HS-27A (cell line): ENCODE measurements at places on chromosomes 16 and 17.

DNA sequence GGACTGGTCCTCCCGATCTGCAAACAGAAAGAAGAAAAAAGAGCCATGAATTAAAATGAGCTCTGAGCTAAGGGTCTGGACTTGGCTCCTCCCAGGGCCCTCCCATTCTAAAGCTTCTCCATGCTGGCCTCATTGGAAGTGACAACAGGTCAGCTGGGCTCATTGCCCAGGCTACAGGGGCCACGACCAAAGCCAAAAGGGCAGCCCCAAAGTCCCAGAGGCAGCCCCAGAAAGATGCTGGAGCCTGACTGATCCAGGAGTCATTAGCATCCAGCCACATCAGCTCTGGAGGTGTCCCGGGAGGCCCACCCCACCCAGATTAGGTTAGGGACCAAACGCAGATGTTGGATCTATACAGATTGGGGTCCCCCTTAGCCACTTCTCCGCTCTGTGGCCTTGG is 58.2 kb downstream of the MYH11 start:
- no peak for DNase-seq

DNA sequence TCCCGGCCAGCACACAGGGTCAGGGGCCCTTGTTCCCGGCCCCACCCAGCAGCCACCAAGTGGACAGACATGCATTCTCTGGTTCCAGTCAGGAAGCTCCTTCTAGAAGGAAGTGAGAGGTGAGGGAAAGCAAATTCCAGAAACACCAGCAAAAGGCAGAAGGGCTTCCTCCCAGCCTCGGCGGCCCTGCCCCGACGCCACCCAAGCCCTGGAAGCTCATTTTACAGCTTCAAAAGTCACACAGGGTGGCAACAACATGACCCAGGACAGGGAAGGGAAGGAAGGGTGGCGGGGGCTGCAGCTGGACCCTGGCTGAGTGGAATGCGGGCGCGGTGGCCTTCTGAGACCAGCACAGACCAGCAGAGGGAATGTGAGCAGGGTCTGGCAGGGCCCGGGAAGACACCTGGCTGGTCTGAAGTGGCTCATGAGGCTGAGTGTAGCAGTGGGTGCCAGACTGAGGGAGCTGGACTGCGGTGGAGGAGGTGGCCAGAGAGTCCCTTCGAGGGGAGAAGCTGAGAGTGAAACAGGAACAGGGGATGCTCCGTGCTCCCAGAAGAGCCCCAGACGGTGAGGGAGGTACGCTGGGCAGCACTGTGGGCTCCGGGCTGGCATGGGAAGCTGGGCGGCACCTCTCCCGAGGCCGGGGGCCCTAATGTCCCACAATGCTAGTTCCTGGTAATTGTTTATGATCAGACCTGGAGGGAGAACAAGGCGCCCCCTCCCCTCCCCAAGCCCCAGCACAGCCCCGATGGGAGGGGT is 1.9 kb upstream of the UNC13D start:
- DNase-seq: no peak

DNA sequence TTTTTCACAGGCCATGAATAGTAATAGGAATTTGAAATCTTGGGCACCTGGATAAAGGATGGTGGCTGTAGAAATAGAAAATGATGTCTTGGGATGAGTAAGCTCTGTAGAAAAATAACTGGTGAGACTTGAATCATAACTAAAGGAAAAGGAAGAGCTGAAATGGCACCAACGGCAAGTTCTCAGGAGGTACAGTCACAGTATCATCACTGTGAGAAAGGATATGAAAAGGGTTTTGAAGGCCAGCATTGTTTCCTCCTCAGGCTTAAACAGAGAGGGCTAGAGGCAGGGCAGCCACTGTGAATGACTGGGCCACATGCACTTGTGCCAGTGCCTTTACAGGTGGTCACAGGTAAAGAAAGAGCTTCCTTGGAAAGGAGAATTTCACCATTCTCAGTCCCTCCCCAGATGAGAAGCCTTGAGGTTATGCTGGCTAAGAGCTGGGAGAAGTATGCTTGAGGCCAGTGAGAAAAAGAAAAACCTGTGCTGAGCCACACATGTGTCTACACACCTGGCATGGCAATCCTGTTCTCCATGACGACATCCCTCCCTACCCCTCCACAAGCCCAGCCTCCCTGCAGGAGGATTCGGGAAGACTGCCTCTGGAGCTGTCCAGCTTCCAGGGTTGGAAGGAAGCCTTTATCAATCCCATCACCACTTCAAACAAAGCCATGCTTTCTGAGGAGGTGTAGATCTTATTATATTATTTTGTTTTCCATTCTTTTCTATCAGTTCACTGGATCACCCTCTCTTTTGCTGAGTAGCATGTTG is 3.8 kb upstream of the ANKFN1 start:
- no peak for DNase-seq

- no peak for DNase-seq
Measured at GRCh38 chr16:79897453-79898146, 297.1 kb upstream of the MAF start.

DNA sequence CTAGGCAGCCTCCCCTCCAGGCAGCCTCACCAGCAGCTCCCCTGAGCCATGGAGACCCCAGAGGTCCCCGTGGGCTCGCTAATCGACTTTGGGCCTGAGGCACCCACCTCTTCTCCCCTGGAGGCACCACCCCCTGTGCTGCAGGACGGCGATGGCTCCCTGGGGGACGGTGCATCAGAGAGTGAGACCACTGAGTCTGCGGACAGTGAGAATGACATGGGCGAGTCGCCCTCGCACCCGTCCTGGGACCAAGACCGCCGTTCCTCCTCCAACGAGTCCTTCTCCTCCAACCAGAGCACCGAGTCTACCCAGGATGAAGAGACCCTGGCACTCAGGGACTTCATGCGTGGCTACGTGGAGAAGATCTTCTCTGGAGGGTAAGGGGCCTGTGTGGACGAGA is 39.4 kb downstream of the KIAA0513 start:
- no peak for DNase-seq

DNA sequence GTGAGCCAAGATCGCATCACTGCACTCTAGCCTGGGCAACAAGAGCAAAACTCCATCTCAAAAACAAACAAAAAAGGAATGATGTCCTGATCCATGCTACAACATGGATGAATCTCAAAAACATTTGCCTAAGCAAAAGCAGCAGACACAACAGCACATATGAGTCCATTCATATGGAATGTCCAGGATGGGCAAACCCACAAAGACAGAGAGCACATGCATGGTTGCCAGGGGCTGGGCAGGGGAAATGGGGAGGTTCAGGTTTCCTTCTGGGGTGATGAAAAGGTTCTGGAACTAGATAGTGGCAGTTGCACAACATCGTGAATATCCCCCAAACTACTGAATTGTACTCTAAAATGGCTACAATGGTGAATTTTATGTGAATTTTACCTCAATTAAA is 35.3 kb upstream of the RAI1 start:
- no peak for DNase-seq

- DNase-seq: no peak
Measured at GRCh38 chr16:80519189-80519588, 21.6 kb upstream of the DYNLRB2 start.

GRCh38 chr17:10205549-10206185 is 7.3 kb upstream of the GAS7 start:
- DNase-seq: no peak

- DNase-seq: no peak
Measured at GRCh38 chr16:48206594-48207242, 37.4 kb upstream of the LONP2 start.

- DNase-seq: no peak
Measured at GRCh38 chr17:17120701-17121100, 78.4 kb downstream of the MPRIP start.

DNA sequence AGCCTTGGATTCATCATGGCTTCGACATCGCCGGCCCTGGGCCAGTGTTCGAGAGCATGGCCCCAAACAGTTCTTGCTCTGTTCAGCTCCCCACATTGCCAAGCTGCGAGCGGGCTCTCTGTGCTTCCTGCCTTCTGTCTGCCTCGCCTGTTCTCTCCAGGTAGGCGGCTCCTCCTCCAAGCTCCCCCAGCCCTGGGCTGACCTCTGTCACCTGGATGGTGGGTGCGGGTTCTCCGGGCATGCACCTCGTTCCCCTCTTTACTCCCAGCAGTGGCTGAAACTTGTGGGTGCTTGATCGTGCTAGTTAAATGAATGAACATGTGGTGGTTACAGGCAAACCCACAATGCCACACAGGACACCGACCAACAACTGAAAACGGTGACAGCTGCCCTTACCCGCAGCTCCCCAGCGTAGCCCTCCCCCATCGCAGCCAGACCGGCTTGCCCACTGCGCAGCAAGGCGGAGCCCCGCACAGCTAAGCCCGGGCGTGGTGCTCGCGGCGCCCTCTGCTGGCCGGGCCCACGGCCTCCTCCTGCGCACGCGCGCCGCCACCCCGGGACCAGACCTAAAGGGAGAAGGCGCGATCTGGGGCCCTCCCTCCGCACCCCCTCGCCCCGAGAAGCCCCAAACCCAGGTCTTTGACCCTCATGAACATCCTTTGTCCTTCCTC is 23.0 kb upstream of the EIF1 start:
- no peak for DNase-seq

DNA sequence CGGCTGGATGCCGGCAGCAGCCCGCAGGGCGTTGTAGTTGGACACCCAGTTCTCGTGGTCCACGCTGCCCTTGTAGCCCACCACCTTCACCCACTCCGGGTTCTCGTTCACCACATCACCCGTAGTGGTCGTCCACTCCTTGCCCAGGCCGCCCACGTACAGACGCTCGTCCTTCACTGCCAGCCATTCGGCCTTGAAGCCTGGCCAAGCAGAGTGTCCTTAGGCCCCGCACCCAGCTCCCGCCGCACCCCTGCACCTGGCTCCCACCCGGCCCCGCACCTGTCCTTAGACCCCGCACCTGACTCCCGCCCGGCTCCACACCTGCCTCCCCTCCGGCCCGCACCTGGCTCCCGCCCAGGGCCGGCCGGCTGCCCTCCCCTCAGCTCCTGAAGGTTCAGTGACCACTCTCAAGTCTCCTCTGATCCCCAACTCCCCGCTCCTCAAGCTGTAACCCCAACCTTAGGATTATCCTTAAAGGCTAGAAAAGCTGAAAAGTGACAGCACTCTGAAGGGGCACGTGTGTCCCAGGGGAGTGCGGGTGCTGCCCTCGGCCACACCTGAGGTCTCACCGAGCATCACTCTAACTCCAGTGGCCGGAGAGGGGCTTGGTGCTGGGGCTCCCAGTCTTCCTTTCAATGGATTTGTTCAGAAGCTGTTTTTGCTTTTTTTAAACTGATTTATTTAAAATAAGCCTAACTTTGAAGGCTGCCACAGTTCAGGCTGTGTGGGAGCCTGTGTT is 14.4 kb downstream of the CANT1 start:
- no peak for DNase-seq
